ENCODE measurements at places on chromosomes 4 and X.

GRCh38 chr4:81634766-81635549 lies 163.3 kb upstream of the RASGEF1B start:
- DNase-seq: no peak

DNA sequence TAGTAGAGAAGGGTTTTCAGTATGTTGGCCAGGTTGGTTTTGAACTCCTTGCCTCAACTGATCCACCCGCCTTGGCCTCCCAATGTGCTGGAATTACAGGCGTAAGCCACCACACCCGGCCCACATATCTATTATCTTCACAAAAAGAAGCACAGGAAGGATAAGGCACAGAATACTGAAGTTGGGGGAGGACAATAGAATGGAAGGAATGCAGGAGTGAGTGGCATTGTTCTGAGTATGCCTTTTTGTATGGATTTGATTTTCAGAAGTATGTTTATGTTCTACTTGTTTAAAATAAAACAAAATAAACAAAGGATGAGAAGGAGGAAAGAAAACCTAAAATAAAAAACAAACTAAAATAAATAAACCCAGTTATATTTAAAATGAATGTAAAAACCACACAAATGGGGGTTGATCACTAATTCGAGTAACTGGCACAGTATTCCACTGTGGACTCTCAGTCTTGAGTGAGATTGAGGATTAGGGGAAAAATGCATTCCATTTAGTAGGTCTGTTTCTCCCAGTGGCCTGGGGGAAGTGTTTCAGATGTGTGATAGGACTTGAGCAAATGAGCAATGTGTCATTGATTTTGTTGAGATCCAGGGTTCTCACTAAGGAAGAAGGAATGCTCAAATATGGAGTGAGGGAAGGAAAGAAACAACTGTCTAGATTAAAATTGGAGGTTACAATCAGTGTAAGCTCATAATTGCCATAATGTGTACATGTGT lies 109.0 kb upstream of the C1QTNF7 start:
- no peak for DNase-seq

DNA sequence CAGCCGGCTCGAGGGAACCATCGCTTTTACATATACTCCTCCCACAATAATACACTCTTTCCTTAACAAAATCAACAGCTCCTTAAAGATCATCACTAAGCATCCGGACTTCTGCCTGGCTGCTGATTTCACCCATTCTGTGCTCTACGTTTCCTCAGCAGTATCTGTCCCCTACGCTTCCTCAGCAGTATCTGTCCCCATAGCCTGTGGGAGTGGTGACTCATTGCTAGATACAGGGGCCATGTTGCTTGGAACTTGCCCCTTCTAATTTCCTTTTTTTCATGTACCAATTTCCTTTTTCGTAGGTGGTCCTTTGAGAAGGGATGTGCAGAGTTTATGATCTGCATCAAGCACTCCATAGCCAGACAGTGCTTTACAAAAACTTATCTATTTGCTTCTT lies 18.6 kb downstream of the MAP3K15 start:
- no peak for DNase-seq

DNA sequence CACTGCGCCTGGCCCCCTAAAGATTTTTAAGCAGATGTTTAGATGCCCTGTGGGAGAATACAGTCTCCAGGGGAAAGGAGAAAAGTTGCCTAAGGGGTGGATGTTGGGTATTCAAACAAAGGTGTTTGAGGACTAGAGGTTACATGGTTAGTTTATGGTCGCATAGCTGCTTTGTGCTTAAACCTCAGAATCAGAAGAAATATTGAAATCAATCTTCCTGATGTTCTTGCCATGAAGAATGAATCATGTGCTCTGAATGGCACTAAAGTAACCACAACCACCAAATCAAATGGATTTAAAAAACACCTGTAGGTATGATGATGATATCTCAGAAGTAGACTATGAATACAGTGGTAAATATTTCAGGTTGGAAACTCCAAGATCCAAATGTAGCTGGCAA lies 42.7 kb upstream of the TEX13A start:
- DNase-seq: no peak

- no peak for DNase-seq
Observed at GRCh38 chr4:46781434-46782092, 127.5 kb downstream of the COX7B2 start.
